Lung (tissue), 17 donors: ENCODE measurements at places on chromosomes 2 and 18. TPM values are rescaled to one million over a fixed set of nuclear protein-coding genes. Genes with fewer than 3 reads are reported as not detected.

Gene CHST9
- 6.1 TPM for polyA plus RNA-seq

Gene ZNF396
- 2.4 TPM for polyA plus RNA-seq

Gene PROKR1
- not detected for polyA plus RNA-seq

- H3K27me3 ChIP-seq = no peaks in the 10 kb centered on the region
- H3K27ac ChIP-seq = no peak overlapping the region
- peak; percentile 82 for DNase-seq
- H3K4me1 ChIP-seq = no peaks in the 10 kb centered on the region
- H3K4me3 ChIP-seq = no peak overlapping the region
- no peaks in the 10 kb centered on the region for H3K36me3 ChIP-seq
These were observed 43.0 kb downstream of the SLC4A3 start for GRCh38 chr2:219670386-219670785.

GRCh38 chr2:114123925-114124324, 234.0 kb downstream of the ACTR3 start:
- H3K4me1 ChIP-seq = peaks cover 6% of the 10 kb centered on the region
- H3K4me3 ChIP-seq = no peak overlapping the region
- no peaks in the 10 kb centered on the region for H3K27me3 ChIP-seq
- H3K36me3 ChIP-seq = no peaks in the 10 kb centered on the region
- DNase-seq = no peak

GRCh38 chr2:102282678-102283091, 28.7 kb upstream of the IL1RL1 start:
- no peak overlapping the region for H3K4me3 ChIP-seq
- H3K27me3 ChIP-seq = no peaks in the 10 kb centered on the region
- no peak for DNase-seq
- no peak overlapping the region for H3K27ac ChIP-seq
